Thoracic aorta (tissue), 2 donors: ENCODE measurements at places on chromosomes 1 and 21.

DNA sequence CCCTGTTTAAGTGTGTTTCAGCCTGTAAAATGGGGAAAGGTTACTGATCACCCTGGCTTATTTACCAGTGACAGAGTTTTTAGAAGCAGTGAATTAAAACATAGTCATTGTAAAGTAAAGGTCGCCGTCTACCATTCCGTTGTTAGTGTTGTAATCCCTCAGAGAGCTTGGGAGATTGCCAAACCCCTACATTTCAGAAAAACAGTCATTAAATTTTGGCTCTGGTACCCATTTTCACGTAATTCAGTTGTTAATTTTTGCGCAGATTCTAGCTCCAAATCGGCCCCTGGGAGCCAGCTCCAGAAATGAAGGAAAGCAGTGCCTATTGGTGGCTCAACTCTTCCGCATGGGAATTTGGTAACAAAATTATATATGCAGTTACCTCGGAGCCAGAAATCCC lies 127.7 kb upstream of the AJAP1 start:
- no peak for DNase-seq

- no peak for DNase-seq
These were observed 686.5 kb upstream of the ADGRL2 start for GRCh38 chr1:81114191-81114590.

- DNase-seq = no peak
These were observed 12.6 kb downstream of the ZYG11B start for GRCh38 chr1:52738893-52739292.

GRCh38 chr1:36440646-36441045 lies 9.6 kb downstream of the OSCP1 start:
- DNase-seq = no peak

DNA sequence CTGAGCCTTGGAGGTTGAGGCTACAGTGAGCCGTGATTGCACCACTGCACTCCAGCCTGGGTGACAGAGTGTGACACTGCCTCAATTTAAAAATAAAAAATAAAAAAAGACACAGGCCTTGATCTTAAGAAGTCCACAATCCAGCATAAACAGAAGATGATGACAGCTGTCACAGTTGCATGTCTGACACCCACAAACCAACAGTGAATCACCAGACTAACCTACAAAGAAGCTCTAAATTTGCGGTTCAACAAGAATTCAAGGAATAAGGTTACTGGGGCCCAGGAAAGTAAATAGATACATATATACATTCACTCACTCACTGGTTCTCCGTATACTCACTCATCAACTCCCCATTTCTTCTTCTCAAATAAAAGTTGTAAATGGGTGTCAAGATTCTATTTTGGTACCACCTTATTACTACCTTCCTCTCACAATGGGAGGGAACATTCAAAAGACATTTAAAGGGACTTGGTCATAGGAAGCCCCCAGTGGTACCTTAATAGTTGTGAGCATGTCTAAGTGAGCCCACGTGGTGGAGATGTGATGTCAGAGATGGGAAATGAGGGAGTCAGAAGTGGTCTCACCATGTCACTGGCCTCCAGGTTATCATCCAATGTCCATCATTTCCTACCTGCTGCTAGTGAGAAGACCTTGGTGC lies 66.9 kb upstream of the PRDX6 start:
- DNase-seq = no peak

DNA sequence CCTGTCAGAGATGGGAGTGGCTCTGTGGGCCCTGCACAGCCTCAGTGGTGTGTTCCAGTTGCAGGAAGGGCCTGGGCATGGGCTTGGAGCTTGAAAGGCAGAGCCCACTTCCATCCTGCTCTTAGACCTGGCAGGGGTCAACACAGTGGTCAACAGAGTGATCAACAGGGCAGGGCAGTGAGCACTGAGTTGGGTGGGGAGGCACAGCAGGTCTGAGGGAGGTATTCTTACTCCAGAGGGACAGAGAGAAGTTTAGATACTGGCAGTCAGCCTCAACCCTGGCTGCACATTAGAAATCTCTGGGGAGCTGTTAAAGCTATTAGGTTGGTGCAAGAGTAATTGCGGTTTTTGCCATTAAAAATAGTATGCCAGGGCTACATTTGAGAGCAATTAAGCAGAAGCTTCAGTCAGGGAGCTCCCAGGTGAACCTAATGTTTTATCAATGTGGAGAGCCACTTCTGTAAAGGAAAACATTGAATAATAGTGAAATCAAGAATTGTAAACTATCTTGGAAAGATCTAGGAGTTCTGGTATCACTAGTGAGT lies 37.7 kb downstream of the SH3BGR start:
- DNase-seq = no peak

- no peak for DNase-seq
These were observed 10.1 kb upstream of the RHOU start for GRCh38 chr1:228725178-228725577.

DNA sequence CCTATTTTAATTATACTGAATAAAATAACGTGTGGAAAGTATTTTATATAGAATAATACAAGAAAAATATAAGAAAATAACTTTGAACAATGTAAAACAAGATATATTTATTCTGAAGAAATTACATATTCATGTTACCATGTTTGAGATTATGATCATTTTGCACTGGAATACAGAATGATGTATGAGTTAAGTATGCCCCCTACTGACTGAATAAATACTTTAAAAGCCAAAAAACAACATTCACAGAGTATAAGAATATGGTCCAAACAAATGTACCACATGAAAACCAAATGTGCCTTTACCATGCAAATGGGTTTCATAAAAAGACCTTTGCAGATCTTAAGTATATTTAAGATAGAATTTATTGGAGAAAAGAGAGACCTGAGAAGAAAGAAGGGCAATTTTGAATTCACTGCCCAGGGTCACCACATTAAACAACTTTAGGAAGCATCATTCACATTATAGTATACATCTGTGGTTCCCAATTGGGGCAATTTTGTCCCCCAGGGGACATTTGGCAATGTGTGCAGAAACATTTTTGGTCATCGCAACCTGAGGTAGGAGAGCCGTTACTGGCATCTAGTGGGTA lies 136.6 kb upstream of the GFI1 start:
- no peak for DNase-seq

DNA sequence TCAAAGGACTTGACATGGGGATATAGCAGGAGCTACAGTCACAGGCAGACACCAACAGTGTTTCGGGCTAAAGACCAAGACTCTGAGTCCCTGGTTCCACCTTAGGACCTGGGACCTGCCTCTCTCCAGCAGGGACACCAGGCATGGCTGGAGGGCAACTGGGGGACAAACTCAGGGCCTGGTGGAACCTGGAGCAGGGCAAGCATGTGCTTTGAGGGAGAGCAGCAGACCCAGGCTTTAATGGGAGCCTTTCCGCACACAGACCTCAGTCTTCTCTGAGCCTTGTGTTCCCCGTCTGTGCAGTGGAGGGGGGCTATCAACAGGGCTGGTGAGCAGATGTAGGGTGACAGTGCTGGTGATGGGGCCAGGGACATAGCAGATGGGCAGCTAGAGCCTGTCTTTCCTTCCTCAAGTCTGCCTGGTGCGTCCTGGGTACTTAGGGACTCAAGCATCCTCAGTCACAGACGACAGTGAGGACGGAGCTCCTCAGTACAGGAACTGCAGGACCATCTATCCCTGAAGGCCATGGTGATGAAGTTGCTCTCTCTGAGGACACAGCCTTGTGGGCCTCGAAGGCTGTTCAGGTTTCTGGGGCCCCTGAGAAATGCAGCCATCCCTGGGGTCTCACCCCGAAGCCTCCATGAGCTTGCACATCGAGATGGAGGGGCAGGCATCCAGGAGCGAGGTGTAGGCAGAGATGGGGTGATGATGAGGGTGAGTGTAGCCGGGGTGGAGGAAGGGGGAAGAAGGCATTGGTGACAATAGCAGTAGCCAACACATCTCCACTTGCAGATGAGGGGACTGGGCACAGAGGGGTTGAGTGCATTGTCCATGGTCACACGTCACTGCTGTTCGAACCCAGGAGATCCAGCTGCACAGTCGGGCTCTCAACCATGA lies 593.4 kb downstream of the PTPRU start:
- DNase-seq = no peak

DNA sequence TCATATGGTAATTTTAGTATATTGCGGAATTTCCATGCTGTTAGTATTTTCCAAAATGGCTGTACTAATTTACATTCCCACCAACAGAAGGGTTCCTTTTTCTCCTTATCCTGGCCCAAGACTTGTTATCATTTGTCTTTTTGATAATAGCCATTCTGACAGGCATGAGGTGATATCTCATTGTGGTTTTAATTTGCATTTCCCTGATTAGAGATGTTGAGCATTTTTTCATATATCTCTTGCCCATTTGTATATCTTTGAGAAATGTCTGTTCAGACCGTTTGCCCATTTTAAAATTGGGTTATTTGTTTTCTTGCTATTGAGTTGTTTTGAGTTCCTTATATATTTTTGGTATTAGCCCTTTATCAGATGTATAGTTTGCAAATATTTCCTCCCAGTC lies 14.0 kb downstream of the CAPZA1 start:
- DNase-seq = no peak

DNA sequence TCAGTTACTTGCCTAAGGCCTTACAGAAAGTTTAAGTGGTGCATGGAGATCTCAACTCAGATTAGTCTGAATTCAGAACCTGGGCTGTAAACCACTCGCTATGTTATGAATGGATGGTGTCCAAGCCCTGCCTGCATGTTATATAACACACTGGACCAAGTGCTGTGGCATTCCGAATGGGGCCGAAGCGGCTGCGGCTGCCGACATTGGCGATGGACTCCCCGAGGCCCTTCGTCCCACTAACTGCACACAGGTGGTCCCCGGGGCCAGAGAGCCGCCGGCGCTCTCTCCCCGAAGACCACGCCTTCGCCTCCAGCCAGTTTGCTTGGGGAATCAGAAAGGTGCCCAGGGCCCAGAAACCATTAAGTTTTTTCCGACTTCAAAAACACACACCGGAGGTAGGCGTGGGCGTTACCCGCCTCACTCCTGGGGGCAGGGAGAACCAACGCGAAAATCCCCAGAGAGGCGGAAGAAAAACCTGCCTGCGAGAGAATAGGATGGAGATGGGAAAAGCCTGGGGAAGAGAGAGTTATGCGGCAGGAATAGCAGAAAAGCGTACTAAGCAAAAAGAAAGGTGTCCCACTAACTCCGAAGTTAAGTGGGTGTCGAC lies 579 bp upstream of the TENT5C start:
- no peak for DNase-seq

- DNase-seq = no peak
These were observed 22.7 kb upstream of the ACBD6 start for GRCh38 chr1:180524915-180525714.

DNA sequence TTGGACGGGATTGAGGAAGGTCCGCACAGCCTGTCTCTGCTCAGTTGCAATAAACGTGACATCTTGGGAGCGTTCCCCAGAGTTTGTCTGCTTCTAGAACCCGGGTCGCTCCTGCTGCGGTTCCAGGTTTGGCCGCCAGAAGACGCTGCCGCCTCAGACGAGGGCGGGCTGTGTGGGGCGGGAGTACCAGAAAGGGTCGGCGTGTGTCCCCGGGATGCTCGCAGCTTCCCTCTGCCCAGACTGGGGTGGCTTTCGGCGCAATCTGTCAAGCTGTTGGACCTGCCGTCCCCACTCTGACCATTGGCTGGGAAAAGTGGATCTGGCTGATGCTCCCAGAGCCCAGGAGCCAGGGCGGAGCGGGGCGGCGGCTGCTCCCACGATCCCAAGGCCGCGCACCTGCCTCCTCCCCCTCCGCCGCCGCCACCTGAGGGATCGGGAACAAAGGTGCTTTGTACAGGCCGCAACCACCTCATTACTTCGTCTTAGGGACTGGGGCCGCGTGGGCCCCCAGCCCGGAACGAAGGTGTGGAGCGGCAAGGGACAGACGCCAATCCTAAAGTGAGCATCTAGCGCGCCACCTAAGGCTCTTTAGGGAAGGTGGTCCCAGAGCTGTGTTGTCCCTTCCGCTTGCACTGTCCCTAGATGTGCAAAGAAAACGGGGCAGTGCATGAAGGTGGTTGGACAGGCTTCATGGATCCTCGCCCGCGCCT lies 683 bp upstream of the EFNA4 start:
- no peak for DNase-seq

GRCh38 chr1:69404486-69404885 lies 163.2 kb upstream of the LRRC7 start:
- no peak for DNase-seq

DNA sequence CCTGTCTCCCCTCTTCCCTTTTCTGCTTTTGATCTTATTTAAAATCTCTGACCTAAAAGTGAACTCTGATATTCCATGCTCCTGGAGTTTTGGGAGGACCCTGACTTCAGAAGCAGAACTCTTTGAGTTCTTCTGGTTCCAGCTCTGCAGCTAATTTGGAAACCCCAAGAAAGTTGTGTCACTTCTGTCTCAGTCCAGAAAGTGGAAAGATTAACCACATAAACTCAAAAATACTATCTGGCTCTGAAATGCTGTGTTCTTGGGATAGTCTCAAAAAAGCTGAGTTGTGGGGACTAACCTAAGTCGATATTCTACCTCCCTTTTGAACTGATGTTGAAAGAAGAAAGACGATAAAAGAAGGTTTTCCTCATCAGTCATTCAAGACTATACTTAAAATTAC lies 59.8 kb downstream of the ITPKB start:
- no peak for DNase-seq

- DNase-seq = no peak
These were observed 4.8 kb downstream of the RCAN3 start for GRCh38 chr1:24507405-24507804.

GRCh38 chr1:205664399-205665017 lies 15.8 kb downstream of the SLC45A3 start:
- DNase-seq = no peak

GRCh38 chr1:53138991-53139884 lies 3.2 kb downstream of the SLC1A7 start:
- no peak for DNase-seq

- no peak for DNase-seq
These were observed 28.9 kb upstream of the EDN2 start for GRCh38 chr1:41513383-41513735.
